ENCODE measurements at places on chromosomes 12 and 14.

- DNase-seq: no peak
Measured at GRCh38 chr12:24730489-24730896, 218.4 kb downstream of the BCAT1 start.

DNA sequence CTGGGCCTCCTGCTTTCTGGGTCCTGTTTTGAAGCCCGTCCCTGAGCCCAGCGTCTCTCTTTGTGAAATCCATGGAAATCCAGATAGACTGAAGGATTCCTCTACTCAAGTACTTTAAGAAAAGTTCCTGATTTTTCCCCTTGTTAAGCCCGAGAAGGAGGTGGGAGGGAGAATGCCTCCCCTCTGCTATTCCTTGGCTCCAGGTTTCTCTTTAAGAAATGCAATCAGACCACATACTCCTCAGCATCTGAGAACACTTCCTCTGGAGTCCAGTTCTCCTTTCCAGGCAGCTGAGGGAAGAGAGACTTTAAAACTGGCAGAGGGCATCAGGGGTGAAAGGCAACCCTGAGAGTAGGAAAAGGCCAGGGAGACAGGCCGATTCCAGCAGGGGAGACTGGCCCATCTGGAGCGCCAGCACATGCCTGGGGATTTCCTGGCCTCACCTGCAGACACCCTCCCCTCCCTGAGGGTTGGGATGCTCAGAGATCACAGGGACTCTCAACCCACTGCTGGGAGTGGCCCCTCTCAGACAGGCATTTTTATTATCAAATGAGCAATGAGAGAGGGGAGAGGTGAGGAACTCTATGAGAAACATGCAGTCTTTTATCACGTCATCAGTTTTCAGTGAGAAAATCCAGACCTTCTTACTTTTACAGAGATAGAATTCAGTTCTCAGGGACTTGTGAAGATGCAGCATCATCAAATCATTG, 2.0 kb upstream of the EMP1 start:
- DNase-seq: no peak

- no peak for DNase-seq
Measured at GRCh38 chr12:131929581-131930456, 743 bp downstream of the PUS1 start.

GRCh38 chr14:77407158-77407557, 16.2 kb downstream of the NOXRED1 start:
- DNase-seq: no peak

GRCh38 chr14:25118671-25119070, 68.7 kb upstream of the STXBP6 start:
- DNase-seq: no peak

GRCh38 chr12:68998041-68998440, 65.1 kb upstream of the CPM start:
- no peak for DNase-seq

- DNase-seq: no peak
Measured at GRCh38 chr12:120466560-120467315, 2.8 kb downstream of the SRSF9 start.
